Activated CD4-positive, alpha-beta T cell treated with anti-CD3 and anti-CD28 coated beads, Interleukin-10, Interleukin-2, amounts not matched to agents 100 ng/mL and 50 ng/mL, durations not matched to agents 16 hours and 8 hours (primary cell): ENCODE measurements at places on chromosomes 4 and X.

DNA sequence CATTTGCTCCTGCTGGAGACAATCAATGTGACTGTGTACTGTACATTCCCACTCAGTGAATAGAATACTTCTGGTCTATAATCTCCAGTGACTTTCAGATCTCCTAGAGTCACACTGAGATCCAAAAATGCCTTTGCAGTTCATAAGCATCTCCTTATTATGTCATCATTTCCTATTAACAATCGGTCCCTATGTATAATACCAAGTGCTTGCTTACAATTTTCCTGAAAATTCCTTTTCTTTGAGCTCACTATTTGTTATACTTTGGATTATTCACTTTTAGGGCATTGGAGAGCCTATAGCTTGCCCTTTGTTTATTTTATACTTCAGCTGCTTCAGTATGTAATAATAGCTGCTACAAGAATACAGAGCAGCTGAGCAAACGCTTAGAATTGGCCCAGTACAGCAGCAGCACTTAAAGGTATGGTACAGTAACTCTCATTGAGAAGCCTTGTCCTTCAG lies 313.0 kb downstream of the DCTD start:
- DNase-seq, result no peak

DNA sequence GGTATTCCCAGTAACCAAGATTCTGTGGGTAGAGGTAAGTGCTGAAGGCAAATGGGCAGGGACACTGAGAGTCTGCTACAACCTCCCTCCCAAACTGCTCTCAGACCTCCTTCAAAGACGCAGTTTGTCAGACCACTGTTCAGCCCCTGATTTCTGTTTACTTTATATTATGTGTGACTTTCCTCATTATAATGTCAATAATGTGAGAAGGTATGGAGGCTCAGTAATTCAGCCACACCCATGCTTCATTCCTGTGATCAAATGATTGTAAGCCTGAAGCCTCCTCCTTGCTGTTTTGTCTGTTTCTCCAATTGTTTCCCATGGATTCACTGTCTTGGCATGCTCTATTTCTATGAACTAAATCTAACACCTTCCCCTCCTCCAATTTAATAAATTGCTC lies 75.6 kb downstream of the SYTL5 start:
- DNase-seq, result no peak

DNA sequence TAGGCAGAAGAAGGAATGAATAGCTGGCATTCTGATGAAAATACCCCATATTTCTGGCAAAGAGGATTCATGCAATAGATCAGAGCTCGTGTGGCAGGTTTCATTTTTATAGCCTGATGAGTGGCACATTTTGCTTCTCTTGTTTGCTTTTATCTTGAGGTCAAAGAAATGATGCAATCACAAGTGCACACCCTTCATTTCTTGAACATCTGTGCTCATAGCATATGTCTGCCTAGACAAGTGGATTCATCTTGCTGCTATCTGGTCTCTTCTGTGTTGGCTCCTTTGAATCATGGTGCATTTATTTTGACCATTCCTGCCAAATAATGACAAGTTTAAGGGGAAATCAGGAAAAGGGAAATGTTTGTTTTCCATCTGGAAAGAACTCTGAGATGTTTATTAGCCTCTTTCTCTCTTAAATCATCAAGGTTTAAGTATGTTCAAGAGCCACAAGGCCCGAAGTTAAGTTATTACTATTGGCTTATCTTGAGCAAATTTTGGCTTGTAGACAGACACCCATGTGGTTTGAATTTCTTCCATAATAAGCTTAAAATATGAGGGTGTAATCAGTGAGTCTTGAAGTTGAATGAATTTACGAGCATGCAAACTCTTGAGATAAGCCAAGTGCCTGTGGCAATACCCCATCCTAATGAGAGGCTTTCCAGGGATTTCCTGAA lies 59.3 kb upstream of the HS3ST1 start:
- DNase-seq, result no peak

DNA sequence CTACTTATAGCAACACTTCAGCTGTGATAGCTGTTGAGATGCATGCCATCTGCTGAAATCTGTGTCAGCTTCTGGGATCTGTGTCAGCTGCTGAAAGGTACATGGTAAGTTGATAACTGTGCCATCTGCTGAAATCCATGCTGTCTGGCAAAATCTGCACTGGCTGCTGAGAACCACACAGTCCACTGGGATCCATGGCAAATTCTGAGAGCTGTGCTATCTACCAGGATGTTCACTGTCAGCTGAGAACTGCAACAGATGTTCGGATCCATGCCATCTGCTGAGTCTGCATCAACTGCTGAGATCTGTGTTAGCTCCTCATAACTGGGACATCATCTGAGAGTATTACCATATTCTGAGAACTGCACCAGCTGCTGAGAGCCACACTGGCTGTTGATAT lies 430.5 kb upstream of the POU3F4 start:
- DNase-seq, result no peak

GRCh38 chrX:54357414-54358377 lies at the start of gene WNK3:
TSS of gene WNK3 (minus strand) at chrX:54358046.
- peak; percentile 19 for DNase-seq

- no peak for DNase-seq
Measured at GRCh38 chrX:15382813-15383212, 1.4 kb downstream of the VEGFD start.

DNA sequence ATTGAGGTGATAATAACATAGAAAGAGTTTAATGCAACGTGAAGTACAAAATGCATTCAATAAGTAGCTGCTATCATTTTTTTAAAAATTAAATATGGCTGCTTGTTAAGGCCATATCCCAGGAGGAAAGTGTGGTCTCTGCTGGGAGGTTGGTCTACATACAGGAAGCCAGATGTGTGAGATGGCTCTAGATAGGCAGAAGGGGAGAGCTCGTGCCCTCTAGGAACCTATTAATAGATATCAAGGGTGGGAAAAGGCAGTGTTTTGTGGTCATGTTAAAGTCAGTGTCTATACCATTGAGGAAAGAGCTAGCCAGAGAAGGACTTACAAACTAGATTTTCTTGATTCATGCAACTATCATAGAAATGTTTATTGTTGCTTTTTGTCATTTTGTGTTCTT lies 140.5 kb downstream of the KLHL8 start:
- DNase-seq, result no peak

DNA sequence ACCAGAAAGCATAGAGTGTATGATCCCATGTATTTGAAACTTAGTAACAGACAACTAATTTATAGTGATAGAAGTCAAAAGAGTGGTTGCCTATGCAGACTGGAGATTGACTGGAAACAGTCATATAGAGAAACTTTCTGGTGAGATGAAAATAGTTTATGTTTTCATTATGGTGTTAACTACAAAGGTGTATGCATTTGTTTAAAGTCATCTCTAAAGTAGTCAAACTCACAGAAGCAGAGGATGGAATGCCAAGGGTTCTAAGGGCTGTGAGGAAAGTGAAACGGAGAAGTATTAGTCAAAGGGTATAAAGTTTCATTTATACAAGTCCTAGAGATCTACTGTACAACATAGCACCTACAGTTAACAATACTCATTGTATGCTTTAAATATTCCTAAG lies 45.8 kb downstream of the ENOX2 start:
- DNase-seq, result peak; percentile 70
